ENCODE measurements at places on chromosomes 5 and 9. TPM values are rescaled to one million over a fixed set of nuclear protein-coding genes. Genes with fewer than 3 reads are reported as not detected.

DNA sequence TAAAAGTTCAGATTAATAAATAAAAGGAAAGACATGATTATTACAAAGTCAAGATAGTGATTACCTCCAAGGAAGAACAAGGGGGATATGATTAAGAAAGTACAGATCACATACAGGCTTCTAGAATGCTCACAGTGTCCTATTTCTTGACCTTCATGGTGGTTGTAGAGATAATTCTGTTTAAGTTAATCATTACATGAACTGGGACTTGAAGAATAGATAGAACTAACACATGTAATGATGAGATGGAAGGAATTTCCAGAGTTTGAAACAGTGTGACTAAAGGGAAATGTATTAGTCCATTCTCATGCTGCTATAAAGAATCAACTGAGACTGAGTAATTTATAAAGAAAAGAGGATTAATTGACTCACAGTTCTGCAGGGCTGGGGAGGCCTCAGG is 72.7 kb downstream of the LURAP1L start:
- no peak for DNase-seq

DNA sequence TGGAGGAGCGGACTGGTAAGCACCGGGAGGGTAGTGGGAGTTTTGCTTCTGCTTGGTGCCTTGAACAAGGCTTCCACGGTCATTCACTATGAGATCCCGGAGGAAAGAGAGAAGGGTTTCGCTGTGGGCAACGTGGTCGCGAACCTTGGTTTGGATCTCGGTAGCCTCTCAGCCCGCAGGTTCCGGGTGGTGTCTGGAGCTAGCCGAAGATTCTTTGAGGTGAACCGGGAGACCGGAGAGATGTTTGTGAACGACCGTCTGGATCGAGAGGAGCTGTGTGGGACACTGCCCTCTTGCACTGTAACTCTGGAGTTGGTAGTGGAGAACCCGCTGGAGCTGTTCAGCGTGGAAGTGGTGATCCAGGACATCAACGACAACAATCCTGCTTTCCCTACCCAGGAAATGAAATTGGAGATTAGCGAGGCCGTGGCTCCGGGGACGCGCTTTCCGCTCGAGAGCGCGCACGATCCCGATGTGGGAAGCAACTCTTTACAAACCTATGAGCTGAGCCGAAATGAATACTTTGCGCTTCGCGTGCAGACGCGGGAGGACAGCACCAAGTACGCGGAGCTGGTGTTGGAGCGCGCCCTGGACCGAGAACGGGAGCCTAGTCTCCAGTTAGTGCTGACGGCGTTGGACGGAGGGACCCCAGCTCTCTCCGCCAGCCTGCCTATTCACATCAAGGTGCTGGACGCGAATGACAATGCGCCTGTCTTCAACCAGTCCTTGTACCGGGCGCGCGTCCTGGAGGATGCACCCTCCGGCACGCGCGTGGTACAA is 556 bp downstream of the PCDHGC3 start:
- peak; percentile 61 for DNase-seq

GRCh38 chr5:164998590-164998989 is 1493.2 kb downstream of the MAT2B start:
- no peak for DNase-seq

- DNase-seq: no peak
Measured at GRCh38 chr9:113933671-113934070, 57.6 kb downstream of the ZNF618 start.

DNA sequence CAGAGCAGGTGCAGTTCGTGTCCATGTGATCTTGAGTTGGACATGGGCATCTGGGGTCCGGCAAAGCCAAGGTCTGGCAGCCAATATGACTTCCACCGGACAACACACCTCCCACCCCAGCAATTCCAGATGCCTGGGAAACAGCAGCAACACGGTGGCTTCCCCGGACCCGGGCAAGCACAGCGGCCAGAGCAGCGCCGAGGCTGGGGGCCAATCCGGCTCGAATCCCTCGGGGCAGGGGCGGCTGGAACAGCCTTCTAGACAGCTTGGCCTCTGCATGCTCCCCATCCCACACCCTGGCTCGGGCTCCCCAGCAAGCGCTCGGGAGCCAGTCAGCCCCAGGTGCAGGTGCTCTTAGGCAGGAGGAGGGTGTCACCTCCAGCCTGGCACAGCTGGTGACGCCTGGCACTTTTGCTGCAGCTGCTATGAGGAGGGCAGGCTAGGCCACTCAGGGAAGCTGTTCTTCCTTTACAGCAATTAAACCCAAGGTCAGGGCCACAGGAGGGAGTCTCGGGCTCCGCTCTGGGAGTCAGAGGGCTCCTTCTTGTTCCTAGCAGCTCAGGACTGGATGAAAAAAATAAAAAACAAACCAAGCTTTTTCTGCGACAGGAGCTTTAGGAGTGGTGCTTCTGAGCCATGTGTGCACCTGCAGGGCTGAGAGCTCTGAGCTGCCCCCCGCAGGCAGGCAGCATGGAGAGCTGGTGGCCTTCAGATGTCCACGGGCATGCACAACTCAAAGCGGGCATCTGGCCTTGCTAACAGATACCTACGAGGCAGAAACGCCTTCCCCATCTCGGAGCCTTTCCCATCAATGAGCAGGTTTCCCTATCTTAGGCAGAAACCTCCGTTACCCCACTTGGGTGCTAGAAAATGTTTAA is 28.2 kb downstream of the DBH start:
- no peak for DNase-seq

DNA sequence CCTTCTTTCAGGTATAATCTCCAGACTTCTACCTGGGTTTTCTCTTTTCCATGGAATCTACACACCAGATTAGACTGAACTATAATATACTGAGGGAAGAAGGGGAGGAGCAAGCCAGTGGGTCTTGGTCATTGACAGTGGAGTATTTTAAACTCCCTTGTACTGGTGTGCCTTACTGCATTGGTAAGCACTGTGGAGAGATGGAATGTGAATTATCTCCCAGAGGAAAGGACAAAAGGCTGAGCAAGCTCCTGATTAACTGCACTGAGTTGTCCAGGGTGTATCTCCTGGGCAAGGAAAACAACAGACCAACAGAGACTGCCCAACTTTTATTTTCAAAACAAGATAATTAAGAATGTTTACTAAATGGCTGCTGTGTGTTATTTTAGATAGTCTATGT is 29.8 kb upstream of the SLCO6A1 start:
- no peak for DNase-seq

DNA sequence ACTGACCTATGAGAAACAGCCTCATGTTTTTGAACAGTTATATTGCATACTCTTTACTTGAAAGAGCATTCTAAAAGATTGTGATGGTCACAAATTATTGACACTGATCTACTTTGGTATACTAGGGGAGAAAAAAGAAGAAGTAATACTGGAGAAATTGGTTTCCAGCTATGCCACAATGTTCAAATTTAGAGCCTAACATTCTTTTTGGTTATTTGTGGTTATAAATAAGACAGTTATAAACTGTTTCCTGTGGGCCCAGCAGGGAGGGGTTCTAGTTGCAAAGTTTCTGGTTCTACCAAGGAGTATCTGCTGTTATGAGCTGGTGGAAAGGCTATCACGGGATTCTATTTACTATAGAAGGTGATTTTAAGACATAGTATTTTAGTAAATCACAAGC is 4.8 kb downstream of the CWC27 start:
- DNase-seq: no peak

GRCh38 chr9:93216073-93216365 is 32.1 kb downstream of the WNK2 start:
- DNase-seq: no peak

GRCh38 chr5:176492431-176492830 is 44.2 kb downstream of the FAF2 start:
- no peak for DNase-seq

GRCh38 chr5:131792896-131793295 is 3.9 kb downstream of the FNIP1 start:
- no peak for DNase-seq

DNA sequence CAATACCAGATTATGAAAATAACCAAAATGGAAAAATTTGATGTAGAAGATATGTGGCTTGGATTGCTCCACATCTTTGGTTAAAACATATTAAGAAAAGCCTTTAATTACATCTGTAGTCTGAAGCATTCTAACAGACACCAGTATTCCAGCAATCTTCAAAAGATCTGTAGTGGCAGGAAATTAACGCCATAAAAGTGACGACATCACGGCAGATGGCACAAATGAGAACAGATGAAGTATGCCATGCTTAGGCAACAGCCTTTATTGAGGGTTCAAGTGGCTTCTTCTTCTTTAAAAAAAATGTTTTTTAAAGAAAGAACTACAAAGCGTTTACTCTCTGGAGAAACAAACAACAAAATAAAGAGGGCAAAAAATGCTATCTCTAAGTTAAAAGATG is 164.2 kb downstream of the MEF2C start:
- DNase-seq: no peak

GRCh38 chr9:75593920-75594319 is 296.6 kb upstream of the PCSK5 start:
- DNase-seq: no peak

DNA sequence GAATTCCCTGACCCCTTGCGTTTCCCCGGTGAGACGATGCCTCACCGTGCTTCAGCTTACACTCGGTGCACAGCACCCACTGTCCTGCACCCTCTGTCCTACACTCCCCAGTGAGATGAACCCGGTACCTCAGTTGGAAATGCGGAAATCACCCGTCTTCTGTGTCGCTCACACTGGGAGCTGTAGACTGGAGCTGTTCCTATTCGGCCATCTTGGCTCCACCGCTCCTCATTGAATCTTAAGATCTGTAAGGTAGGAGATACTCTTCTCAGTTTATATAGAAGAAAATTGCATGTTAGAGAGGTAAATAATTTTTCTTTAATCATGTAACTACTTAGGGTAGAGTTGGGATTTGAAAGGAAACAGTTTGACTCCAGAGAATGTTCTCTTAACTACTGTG is 62.2 kb downstream of the DMRTA1 start:
- DNase-seq: no peak

DNA sequence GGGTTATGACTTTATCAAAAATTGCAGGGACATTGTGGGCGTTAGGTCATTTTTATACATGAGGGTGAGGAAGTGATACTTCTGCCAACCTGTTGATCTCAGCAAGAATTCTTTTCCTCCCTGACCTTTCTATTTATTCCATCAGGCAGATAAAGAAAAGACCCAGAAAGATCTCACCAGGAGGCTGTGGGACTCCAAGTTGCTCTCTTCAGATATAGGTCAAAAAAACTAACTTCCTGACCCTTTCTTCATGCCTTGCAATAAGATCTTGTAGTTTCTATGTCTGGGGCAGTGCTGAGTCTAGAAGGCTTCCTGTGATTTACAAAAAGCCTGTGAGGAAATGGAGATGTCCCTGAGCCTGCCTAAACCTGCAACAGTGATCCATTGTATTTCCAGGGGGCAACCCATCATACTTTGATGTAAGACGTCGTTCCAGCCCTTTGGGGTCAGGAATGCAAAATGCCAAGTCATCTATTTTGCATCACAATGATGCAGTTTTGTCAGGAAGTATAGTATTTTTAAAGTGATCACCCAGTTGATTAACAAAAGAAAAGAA is 22.0 kb upstream of the PIK3R1 start:
- DNase-seq: no peak

DNA sequence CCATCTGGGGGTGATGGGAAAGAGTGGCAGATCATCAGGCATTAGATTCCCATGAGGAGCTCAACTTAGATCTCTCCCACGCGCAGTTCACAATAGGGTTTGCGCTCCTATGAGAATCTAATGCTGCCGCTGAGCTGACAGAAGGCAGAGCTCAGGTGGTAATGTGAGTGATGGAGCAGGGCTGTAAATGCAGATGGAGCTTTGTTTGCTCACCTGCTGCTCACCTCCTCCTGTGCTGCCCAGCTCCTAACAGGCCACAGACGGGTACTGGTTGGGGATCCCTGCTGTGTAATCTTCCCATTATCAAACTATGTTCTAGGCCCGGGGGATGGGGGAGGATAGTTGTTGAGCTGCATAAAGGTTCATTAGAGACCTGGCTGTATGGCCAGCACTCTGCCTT is 58.4 kb downstream of the UGCG start:
- DNase-seq: no peak

- DNase-seq: no peak
Measured at GRCh38 chr5:127011153-127011552, 19.2 kb downstream of the MARCHF3 start.

GRCh38 chr9:121893786-121894185 is 199.3 kb downstream of the TTLL11 start:
- DNase-seq: no peak

DNA sequence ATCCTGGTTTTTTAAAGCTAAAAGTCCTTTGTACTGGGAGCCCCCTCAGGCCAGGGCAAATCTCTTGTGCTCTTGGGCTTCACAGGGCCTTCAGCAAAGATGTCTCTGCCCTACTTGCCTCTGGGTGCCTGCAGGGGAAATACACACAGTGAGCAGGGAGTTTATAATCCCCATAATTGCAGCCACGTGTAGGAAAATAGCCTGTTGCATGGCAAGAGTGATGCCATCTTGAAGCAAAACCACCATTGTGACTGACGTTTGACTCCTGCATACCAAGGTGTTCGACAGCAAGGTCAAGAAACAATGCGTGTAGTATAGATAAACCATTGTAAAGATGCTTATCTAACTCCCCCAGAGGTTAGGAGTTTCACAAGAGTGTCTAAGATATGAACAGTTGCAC is 11.4 kb upstream of the IL3 start:
- DNase-seq: no peak

DNA sequence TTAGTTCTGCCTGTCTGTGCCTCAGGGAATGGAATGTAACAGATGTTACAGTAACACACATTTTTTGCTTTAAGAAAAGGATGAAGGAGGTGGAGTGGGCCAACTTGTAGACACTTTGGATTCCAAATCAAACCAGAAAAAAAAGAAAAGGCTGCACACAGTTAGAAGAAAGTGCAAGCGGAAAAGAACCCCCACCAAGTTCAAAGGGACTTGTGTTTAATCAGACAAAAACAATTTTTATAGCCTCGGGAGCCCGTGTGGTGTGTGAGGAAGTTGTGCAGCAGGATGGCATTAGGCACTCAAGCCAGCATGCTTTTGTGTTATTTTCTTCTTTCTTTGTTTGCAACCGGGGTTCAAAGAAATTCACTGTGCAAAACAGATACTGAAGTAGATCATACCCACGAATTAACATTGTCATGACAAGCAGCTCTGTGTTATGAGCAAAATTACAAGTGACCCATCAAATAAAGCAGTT is 189.5 kb downstream of the SEMA5A start:
- no peak for DNase-seq

The LCN9 gene
- not detected for total RNA-seq

- no peak for DNase-seq
Measured at GRCh38 chr9:16627967-16628366, 242.5 kb downstream of the BNC2 start.

- no peak for DNase-seq
Measured at GRCh38 chr5:57550132-57550531, 67.5 kb upstream of the ACTBL2 start.

The FCN2 gene
- not detected for total RNA-seq

DNA sequence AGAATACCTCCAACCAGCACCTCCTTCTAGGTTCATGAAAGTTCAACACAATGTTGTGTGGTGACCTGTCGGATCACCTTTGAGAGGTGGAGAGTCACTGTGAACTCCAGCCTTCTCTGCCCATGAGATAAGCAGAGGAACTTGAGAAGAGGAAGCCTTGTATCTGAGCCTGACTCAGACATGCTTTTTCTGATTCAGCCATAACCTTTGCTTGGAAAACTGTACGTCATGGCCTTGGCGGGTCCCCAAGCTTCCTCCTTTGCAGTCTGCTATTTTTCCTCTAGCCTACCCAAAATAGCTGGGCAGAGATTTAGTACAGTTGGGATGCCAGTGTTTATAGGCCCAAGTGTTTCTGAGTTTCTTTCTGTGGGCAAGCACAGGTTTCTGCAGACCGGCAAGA is 274.7 kb downstream of the CETN3 start:
- peak; percentile 54 for DNase-seq

GRCh38 chr9:121082075-121082474 is 7.3 kb downstream of the CNTRL start:
- DNase-seq: no peak

GRCh38 chr9:4197548-4197947 is 102.3 kb downstream of the GLIS3 start:
- no peak for DNase-seq

All from lower lobe of right lung (tissue), 2 donors.